GM12864 (cell line): ENCODE measurements at places on chromosomes 12 and 14.

DNA sequence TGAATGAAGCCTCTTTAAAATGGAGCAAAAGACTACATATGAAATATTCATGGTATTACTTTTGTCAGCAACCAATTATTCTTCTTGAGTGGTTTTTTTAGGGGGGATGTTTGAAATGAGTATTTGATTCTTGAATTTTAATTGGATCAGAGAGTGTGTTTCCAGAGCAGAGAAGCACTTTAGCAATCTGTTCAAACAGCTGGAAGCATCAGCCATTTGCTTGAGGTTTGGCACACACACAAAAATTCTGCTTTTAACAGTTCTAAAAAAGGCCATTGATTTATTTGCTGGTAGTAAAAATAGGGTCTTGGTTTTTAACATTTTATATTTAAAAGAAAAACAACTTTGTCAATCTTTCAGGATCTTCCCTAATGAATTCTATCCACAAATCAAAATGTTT lies 292.7 kb downstream of the LRFN5 start:
- no peak for DNase-seq

DNA sequence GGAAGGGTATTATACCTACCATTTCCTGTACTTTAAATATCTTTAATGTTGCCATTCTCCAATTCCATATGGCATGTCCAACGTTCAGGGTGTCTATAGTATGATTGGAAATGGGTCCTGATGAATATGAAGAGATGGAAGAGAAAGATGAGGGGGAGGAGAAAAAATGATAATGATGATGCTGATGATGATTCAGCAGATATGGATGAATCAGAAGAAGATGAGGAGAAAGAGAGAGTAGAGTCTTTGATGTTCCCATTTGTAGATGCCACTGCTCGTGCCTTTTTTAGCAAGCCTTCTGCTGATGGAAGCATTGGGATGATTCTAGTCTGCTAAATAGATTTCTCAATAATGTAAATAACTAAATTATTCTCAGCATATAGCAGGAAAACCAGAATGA lies 163.5 kb downstream of the PIK3C2G start:
- DNase-seq, result no peak

GRCh38 chr12:105342464-105342863 lies 12.0 kb downstream of the C12orf75 start:
- no peak for DNase-seq

DNA sequence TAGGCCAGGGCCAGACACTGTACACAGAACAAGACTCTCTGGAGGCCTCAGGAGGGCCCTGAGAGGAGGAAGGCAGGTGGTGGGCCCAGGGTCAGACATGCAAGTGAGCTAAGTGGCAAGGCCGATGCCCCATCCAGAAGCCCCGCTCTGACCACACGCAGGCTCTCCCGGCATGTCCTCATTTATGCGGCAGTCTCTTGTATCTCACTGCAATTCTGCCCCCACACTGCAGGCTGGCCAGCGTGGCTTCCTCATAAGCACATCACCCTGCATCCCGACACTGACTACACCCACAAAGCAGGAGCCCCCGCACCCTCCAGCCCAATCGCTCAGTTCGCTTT lies 17.5 kb downstream of the SSH1 start:
- no peak for DNase-seq

GRCh38 chr12:27096420-27096819 lies 14.0 kb upstream of the C12orf71 start:
- DNase-seq, result no peak

GRCh38 chr14:96245710-96246538 lies 10.1 kb upstream of the BDKRB1 start:
- no peak for DNase-seq

DNA sequence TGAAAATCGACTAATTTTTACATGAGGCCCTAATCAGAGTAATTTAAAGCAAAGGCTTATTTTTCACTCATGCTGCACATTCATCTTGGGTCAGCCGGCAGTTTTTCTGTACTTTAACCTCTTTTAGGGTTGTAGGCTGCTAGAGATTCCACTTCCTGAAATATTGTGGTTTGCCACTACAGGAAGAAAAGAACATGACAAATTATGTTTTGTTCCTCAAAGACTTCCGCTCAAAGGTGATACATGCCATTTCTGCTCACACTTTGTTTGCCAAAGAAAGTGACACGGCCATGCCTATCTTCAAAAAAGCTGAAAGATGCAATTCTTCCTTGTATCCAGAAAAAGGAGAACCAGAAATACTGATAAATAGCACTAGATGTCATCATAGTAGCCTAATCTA lies 183.4 kb upstream of the PPFIA2 start:
- DNase-seq, result no peak

DNA sequence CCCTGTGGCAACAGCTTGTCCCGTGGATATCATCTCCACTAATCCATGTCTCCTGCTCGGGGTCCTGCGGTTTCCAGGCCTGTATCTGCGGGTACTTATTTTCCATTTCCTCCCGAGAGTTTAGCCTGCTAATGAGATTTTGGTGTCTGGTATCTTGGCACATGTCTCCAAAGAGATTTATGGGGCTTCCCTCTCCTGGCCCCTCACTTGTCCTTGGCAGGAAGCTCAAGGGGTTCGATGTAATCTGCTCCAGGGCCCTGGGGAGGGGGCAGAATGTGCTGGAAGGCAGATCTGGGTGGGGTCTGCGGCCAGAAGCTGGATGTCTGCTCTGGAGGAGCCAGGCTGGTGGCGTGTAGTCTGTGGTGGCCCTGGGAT lies 85.7 kb downstream of the KIF26A start:
- no peak for DNase-seq

DNA sequence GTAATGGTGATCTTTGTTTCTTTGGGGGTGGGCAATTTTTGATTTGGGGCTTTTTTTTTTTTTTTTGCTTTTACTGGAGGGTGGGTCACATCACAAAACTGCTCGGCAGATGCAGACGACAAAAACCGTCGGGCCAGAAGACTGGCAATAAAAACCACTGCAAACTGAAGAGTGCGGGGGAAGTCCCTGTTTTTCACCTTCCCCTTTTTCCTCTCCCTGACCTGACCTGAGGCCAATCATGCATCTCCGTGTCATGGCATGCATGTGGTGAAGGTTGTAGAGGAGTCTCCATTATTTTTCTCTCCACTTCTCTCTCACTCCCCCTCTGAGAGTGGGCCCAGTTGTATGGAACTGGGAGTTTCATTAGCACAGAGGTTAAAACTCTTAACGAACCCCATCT lies 57.5 kb downstream of the AP5M1 start:
- peak; percentile 7 for DNase-seq

DNA sequence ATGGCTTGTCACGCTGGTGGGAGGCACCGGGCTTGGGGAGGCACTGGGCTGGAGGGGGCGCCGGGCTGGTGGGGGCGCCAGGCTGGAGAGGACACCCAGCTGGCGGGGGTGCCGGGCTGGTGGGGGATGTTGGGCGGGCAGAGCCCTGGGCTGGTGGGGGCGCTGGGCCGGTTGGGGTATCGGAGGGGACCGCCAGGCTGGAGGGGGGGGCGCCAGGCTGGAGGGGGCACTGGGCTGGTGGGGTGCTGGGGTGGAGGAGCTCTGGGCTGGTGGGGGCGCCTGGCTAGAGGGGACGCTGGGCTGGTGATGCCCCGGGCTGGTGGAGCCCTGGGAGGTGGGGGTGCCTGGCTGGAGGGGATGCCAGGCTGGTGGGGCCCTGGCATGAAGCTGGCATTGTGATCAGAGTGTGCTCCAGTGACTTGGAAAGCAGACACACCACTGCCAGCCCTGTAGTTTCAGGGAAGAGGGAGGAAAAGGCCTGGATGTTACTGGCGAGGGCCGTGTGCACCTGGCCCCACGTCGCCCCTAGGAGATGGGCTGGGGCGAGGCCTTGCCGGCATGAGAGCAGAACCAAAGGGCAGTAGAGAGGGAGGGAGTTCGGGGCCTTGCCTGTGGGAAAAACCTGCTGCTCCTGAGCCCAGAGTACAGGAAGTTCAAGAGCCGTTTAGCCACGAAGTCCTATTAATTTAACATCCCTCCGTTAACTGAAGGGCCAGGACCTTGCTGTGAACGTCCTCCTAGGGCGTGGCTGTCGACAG lies 13.1 kb downstream of the TEDC1 start:
- DNase-seq, result no peak

- DNase-seq, result no peak
These were observed 238.9 kb upstream of the LMO3 start for GRCh38 chr12:16844875-16845274.

- no peak for DNase-seq
These were observed 40.9 kb downstream of the CCDC85C start for GRCh38 chr14:99562856-99563748.

GRCh38 chr12:132144810-132145168 lies 532 bp downstream of the NOC4L start:
- no peak for DNase-seq

GRCh38 chr14:75289840-75290388 lies 11.3 kb downstream of the FOS start:
- DNase-seq, result no peak

DNA sequence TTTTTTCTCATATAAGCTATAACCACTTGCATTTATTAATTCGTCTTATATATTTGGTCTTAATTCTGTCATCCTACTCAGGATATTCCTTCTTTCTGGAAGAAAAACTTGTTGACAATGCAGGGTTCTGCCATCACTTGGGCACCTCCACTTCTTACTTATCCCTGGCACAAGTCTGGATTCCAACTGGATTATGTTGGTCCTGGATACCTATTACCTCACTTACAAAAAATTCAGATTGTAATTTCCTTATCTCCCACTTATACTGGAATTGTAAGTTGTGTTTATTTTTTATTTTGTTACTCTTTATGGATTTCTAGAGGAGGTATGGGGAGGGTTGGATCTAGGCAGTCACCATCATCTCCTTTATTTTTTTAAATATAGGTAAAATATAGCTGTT lies 36.7 kb downstream of the LRRIQ1 start:
- DNase-seq, result no peak

DNA sequence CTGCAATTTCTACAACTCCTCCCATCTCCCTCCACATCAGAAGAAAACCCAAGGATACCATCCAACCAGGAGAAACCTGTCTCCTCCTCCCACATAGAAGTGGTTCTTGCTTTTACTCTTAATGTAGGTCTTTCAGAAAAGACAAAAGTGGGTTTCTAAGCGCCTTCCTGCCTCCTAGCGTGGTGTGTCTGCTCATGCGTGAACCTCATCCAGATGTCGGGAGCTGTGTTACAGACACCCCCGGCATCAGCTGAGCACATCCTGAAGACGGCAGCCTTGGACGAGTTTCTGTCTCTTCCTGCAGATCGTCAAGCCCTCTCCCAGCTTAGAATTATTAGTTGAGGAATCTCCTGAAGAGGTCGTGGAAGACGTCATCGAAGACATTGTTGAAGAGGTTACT lies 9.5 kb downstream of the LRRC43 start:
- no peak for DNase-seq

DNA sequence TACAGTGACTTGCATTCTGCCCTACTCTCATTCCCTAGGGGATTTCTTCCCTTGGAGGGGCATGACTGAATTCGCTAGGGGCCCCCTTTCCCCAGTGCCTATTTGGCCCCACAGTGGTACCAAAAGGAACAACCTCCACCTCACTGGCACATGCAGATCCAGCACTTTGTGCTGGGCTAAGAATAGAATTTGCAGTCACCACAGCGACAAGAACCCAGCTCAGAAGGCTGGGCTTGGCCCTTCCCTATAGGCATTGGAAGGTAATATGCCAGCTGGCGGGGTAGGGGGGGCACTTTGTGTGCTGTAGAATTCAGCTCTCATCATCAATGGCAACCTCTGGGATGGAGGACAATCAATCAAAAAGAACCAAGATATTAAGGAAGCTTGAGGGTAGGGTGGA lies 13.9 kb downstream of the BAZ2A start:
- no peak for DNase-seq

DNA sequence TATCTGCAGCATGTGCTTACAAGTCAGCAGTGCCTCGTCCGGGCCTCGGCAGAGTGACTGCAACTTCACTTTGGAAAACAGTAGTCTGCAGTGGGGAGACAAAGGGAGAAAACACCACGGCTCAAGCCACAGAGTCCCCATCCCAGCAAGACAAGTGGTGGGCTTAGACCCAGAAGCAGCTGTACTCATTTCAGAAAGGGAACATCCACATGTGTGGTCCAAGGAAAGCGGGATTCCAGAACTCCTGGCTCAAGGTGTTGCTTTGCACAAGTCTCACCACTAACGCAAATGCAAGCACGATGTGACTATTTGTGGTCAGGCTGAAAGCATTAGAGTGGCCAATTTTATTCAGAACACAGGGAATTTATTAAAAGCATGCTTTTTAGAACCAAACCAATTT lies 198.3 kb downstream of the TTC7B start:
- no peak for DNase-seq

DNA sequence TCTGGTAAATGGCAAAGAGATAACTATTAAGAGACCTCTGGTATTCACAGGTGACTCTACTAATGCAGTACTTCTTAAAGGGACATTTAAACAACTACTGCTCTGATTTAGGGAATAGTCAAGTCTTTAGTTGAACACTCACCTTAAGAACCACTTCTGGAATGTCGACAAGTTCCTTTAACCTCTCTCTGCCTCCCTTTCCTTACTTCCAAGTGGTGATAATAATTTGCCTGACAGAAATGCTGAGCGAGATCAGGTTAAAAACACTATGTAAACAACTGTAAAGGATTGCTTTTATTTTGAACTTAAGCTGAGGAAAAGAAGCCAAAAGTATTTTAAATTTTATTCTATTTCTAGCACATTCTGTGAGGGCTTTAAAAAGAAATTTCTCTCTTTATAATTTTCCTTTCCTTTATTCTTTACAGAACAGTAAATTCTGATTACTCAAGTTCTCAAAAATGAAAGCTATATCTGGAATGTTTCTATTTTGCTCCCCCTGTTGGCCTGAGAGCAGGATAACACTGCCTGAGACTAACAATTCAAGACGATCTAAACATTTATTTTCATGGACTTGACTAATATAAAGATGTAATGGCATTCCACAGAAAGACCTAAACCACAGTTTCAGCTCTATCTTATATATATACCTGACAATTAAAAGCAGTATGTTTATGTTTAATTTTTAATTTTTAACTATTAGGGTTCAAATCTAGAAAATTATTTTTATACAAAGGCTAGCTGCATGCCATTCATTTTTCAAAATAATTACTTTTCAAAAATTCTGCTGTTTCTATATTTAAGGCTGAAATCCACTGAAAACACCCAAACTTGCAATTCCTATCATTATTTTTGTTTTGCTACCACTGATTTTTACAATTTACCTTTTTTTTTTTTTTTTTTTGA lies 29.2 kb downstream of the ZCCHC8 start:
- DNase-seq, result no peak

- DNase-seq, result no peak
These were observed 114.0 kb downstream of the ALX1 start for GRCh38 chr12:85394065-85394464.

DNA sequence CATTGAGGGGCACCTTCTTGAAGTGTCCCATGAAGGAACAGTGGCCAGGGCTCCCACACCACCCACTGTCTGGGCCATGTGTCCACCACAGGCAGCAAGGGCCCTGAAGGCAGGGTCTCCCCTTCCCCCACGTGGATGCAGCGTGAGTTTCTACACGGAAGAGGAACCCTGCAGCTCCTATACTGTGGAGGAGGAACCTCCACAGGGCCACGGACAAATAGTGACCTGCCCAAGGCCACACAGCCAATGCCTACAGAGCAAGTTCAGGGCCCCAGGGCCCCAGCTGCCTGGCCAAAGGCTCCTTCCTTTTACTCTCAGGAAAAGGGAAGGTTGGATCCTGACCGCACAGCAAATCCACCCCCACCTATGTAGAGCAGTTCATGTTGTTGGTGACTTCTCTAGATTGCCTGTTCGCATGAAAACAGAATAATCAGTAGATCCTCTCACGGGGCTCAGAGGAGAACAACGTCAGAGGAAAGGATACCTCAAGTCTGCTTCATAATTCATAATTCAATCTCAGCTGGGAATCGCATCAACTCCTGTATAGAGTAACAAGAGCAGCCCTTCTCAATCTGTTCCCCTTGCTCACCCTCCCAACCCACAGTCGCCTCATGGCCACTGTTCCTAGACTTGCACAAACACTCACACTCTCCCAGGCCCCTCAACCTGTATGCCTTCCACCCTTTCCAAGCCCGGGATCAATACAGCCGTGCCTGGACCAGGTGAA lies 11.1 kb upstream of the KRT73 start:
- DNase-seq, result no peak
